Suprapubic skin (tissue), 4 donors: ENCODE measurements at places on chromosomes 5 and 9.

GRCh38 chr9:72154468-72155285 is 5.4 kb downstream of the GDA start:
- no peak for DNase-seq

DNA sequence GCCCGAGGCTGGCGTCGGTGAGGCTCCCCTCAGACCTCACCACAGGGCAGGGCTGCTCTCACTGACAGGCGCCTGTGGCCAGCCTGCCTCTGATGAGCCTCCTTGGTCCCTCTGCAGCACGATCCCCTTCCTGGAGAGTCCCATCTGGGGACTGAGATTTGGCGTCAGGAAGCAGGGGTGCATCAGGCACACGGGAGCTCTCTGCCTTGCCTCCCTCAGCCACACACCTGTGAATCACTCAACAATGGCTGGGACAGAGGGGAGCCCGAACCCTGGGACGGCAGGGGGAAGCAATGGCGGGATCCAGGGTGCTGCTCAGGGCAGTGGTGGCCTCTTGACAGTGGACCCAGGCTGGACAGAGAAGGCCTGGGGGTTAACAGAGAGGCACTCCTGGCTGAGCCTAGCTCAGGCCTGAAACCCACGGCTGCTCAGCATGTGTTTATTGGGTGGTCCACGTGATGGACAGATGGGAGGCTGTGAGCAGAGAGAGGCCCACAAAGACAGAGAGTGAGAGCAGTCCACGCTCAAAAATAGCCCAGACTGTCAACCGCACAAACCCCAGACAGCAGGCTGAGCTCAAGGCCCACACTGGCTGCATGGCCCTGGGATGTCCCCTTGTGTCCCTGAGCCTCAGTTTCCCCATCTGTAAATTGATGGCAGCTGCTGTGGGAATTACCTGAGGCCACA is 11.9 kb downstream of the RASGEF1C start:
- DNase-seq: peak; percentile 47

DNA sequence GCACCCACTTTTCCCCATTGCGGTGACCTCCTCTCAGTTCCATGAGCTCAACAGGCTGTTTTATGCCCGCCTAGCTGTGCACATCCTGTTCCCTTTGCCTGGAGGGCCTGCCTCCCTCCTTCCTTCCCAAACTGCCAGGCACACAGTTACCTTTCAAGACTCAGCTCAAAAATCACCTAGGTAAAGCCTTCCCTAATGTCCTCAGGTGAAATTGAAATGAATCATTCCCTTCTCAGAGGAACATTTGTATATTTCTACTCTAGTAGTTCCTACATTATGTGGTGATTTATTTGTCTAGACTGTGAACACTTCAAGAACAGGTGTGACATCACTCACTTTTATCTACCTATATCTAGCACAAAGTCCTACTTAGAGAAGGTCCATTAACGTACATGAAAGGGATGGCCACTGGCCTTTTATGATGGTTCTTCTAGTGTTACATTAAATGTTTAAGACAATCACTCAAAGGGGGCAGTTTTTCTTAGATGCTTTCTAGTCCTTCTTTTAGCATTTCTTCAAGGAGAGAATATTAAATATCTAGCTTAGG is 103.5 kb upstream of the EQTN start:
- DNase-seq: no peak

DNA sequence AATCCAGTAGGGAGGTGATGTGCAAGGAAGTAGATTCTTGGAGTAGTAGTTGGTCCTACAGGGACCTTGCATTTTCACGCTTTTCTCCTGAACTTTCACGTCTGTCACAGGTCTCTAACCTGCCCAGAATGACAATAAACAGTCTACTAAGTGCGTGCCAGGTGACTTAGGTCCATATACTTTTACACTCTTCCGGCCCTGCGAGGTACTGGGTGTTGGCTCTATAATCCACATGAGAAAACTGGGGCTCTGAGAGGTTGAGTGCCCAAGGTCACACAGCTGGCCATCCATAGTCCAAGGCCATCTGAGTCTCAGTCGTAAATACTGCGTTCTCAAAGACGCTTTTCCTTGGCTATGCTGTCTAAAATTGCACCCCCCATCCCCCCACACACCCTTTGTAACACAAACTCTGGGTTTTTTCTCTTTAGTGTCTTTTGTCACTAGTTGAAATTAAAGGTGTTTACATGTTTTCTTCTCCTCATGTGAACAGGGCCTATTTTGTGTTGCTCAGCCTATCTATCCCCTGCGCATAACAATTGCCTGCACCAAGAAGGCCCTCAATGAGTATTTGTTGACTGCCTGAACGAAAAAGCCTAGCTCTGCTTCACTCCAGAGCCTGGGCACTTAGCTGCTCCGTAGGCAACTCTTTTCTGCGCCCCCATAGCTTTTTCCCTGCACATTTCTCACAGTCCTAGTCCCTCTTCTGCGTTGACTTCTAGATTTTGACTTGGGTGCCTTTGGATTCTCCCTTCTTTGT is 943 bp downstream of the SFXN1 start:
- no peak for DNase-seq

DNA sequence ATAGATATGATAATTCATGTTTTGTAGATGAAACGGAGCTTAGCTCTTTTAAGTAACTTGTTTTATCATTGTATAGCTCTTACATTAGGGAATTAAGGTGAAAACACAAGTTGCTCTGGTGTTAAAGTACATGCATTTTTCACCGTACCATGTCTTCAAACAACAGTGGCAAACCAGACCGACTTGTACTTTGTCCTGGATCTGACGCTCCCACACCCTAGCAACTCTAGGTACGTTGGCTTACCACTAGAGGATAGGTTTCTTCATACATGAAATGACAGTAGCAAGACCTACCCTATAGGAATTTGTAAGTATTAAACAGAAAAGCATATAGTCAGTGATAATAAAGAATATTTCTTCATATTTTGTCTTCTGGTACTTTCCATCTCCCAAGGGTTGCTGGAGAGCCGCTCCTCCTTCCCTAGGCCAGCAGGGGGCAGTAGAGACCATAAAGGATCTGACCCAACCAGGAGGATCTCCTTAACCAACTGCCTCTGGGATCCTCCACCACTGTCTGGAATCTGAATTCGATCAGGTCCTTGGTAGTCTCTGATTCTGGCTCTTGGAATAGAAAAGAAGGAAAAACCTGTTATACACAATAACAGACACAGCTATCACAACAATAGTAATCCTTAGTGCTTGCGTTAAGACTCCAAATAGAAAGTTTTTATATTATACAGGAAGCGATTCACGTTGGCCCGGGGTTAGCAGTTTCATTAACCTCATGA is 136.7 kb downstream of the CAVIN4 start:
- DNase-seq: no peak

GRCh38 chr5:132021654-132022053 is 10.2 kb upstream of the ACSL6 start:
- no peak for DNase-seq

DNA sequence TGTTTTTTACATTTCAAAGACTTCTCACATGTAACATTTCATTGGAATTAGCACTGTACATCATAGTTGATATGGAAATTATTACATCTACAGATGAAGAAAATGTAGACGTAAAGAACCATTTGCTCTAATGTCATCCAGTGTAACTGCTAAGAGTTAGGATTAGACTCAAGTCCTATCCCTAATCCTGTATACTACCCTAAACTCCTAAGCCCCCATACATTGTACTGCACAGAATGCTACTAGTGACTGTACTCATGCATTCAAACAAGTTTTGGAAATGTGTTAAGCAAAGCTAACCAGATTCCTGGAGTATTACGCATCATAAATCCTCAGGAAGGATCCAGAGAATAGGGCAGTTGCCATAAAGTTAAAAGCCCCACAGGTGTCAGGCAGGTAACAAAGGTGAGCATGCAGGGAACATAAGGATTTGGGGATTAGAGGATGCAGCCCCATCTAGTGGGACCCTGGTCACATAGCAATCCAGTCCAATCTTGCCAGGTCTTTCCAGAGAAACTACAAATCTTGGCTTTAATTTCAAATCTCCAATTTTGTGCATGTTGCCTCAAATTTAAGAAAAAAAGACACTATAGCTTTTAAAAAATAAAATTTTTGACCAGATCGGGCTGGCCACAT is 32.0 kb downstream of the HAVCR1 start:
- no peak for DNase-seq

GRCh38 chr9:33884856-33885701 is 68.1 kb downstream of the UBE2R2 start:
- DNase-seq: no peak

DNA sequence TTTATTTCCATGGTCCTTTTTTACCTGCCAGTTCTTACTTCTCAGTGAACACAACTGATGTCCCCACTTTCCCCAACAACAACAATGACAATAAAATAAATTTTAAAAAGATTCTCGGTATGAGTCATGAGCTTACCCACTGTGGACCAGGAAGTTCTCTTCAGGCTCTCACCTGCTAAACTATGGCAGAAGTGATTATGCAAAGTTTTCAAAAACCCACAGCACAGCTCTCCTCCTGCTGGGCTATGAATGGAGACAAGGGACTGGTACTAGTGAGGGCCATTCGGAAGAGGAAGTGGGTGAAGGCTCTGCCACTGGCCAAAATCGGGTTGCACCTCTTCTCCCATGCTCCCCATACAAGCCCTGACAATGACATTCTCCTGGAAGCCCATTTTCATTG is 429.4 kb downstream of the PIK3R1 start:
- no peak for DNase-seq

GRCh38 chr5:149041242-149041641 is 21.6 kb downstream of the SH3TC2 start:
- DNase-seq: no peak
